H1 (cell line): ENCODE measurements at places on chromosomes 16 and 17.

GRCh38 chr17:17942846-17943245, 29.4 kb downstream of the TOM1L2 start:
- DNase-seq = no peak

DNA sequence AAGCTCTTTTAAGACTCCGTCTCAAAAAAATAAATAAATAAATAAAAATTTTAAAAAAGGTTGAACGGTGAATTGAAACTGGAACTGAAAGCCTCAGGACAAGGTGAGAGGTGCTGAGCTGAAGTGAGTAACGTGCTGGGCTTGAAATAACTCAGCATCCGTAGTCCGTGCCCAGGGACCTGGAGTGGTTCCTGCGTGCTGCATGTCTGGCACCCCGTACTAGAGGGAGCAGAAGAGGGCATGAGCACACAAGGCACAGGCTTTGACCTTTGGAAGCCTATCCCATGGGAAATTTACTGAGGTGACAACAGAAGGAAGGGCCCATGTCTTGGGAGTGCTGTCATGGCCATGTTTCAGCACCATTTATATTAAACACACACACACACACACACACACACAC, 4.5 kb upstream of the MEIOB start:
- no peak for DNase-seq

DNA sequence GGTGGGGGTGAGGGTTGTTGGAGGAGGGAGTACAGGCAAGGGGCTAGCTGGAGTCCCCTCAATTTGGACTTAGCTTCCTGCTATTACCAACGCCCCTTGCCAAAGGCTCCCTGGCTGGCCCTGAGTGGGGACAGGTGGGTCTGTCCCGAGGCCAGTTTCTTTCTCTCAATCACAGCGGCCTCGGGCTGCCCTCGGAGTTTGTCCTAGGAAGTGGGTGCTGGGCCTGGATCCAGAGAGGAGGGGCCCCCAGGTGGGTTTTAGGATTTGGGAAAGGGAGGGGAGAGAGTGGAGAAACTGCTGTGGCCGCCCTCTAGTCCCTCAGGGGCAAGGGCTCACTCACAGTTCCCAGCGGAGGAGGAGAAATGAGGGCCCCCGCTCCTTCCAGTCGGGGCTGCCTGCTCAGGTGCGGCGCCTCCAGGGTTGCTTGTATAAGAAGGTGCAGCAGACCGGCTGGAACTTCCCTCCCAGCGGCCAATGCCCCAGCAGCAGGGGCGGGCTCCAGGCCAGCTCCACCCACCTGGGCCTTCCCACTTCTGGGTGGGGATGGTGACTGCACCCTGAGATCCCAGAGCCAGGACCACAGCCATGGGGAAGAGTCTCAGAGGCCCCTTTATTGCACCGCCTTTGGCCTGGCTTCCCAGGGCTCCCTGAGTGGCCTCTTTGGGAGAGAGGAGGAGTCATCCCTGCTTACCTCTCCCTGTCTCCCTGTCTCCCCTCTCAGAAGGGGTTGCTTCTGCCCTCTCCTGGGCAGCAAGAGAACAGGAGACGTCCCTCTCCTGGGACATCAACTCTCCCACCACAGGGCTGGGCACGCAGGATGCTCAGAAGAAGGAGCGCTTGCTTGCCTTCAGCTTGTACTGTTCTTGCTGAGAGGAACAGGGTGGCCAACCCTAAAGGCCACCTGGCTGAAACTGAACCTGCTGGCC, 112.0 kb upstream of the SMURF2 start:
- DNase-seq = peak; percentile 93

DNA sequence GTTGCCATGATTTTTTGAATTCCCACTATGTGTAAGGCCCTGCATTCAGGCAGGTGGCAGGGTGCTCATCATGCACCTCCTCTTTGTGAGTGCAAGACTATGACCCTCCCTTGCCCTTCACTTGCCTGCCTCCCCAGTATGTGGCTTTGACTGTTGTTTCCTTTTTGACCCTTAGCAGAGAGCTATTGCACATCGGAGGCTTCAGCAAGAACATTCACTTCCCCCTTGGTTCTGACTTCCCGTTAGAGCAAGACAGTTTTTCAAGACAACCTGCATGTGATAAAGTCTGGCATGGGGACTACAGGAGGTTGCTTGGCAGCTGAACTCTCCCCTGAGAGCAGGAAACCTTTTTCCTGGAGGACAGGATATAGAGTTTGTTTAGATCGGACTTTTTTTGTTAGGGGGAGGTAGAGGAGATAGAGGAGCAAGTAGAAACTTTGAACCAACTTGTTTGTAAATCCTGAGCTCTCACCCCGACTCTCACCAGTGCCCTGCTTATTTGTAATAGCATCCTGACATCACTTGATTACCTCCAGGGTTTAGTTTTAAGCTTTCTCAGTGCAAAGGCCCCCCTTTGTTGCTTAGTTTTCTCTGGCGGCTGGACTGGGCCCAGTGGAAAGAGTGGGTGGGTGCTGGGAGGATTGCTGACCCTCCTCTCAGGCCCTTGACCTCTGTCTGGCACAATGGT, 34.3 kb downstream of the LIMD2 start:
- no peak for DNase-seq

DNA sequence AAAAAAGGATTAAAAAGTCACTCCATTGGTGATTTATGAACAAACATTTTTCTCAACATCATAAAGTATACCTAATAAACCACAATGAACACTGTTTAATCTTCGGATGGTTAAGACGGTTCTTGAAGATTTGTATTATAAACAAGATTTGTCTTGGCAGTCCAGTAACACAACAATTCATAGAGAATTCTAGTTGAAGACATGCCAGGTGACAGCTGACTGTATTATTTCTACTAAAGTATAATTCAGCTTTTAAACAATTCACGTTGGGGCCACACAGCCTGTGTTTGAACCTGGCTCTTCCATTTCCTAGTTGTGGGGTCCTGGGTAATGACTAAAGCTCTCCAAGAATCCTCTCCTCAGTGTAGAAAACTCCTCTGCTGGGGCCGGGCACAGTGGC, 22.0 kb downstream of the STX8 start:
- DNase-seq = no peak

- no peak for DNase-seq
These were observed 109.7 kb downstream of the PLCG2 start for GRCh38 chr16:81888520-81889394.

GRCh38 chr17:57424777-57425188, 168.5 kb downstream of the MSI2 start:
- no peak for DNase-seq

- DNase-seq = no peak
These were observed 9.2 kb downstream of the ARHGAP27 start for GRCh38 chr17:45423304-45423974.

DNA sequence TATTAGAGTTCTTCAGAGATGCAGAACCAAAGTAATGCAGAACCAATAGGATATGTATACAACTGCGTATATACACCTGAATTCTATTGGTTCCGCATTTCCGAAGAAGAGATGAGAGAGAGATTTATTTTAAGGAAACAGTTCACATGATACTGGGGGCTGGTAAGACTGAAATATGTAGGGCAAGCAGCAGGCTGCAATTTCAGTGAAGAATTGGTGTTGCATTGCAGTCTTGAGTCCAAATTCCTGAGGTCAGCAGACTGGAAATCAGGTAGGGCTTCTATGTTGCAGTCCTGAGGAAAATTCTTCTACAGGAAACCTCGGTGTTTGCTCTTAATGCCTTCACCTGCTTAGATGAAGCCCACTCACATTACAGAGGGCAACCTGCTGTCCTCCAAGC, 128.2 kb upstream of the MED13 start:
- DNase-seq = no peak

GRCh38 chr16:50696575-50697420, 3.4 kb downstream of the NOD2 start:
- no peak for DNase-seq

DNA sequence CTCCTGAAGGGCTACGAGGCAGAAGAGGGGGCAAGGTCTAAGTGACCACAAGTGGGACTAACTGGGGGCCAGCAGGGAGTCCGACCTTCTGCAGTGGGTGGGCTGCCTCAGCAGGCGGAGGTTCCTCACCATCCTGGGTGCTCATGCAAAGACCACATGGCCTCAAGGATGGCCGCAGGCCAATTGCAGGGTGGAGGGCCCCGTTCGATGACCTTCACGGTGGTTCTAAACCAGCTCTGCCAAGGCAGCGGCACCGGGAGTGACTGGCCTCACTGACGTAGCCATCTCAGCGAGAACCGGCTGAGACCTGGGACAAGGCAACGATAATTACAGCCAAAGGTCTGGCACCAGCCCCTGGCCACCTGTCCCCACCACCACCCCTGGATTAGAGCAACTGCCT, 5.7 kb downstream of the SMIM5 start:
- no peak for DNase-seq

- DNase-seq = peak; percentile 79
These were observed 504 bp downstream of the MAZ start for GRCh38 chr16:29806641-29807425.

DNA sequence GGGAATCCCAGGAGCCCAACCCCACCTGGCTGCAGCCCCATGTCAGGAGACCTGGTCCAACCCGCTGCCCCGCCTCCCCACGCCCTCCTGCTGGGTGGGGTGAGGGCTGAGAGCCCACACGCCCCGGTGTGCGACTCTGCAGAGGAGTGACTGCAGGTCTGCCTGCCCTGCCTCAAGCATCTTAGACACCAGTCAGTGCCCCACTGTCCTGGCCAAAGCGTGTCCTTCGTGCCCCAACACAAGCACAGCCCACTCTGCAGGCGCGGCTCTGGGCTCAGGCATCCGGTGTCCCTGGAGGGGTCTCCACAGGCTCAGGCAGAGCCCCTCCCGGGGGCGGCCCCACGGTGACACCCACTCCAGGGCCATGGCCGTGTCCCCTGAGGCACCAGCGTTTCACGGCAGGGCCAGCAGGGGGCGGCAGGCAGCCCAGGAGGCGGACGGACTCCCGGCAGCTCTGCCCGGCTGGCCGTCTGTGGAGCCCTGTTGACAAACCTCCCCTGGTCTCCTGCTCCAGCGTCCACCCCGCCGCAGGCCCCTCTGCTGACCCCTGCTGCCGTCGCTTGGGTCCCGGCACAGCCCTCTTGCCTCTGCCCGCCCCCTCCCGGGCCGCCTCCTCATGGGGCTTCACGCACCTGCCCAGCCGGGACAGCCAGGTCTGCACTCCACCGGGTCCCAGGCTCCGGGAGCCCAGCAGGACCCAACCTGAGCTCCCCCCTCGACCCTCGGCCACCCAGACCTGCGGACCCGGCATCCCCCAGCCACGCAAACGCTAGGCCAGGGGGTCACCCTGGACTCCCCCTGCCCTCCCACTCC, 8.6 kb upstream of the UBE2I start:
- peak; percentile 94 for DNase-seq

- DNase-seq = no peak
These were observed at the start of gene GLIS2 for GRCh38 chr16:4315186-4316107. Gene GLIS2, plus strand, starts transcription at chr16:4316067. Its CDS starts 16,214 bp downstream, at chr16:4332281.

- no peak for DNase-seq
These were observed 34.9 kb downstream of the BCO1 start for GRCh38 chr16:81273223-81273950.

DNA sequence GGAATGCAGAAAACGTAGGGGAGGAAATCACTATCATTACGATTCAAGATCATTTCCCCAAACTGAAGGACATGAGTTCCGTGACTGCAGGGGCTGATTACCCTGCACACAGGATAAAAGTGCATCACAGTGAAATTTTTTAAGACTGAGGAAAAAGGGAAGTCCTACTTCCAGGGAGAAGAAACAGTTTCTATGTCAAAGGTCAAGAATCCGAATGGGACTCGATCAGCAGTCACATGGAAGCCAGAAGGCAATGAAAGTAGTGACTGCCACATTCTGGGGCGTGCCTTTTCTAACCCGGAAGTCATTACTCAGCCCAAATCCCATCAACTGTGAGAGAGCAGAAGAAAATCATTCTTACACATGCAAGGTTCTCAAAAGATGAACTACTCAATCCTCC, 12.1 kb downstream of the ZZEF1 start:
- DNase-seq = no peak

DNA sequence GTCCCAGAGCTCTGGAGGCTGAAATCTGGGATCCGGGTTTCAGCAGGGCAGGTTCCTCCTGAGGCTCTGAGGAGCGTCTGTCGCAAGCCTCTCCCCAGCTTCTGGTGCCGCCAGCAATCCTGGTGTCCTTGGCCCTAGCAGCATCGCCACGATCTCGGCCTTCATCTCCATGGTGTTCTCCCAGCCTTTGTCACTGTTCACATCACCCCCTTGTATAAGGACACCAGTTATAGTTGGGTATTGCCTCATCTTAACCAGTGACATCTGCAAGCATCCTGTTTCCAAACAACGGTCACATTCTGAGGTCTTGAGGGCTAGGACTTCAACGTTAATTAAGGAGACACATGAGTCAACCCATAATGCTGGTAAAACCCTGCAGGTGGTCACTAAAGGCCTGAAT, 2.8 kb upstream of the PPP1R27 start:
- no peak for DNase-seq

- DNase-seq = peak; percentile 96
These were observed at the start of gene MEIOB for GRCh38 chr16:1871974-1872635. Gene MEIOB, minus strand, starts transcription at chr16:1872164. Its CDS starts 3,989 bp downstream, at chr16:1868175.

DNA sequence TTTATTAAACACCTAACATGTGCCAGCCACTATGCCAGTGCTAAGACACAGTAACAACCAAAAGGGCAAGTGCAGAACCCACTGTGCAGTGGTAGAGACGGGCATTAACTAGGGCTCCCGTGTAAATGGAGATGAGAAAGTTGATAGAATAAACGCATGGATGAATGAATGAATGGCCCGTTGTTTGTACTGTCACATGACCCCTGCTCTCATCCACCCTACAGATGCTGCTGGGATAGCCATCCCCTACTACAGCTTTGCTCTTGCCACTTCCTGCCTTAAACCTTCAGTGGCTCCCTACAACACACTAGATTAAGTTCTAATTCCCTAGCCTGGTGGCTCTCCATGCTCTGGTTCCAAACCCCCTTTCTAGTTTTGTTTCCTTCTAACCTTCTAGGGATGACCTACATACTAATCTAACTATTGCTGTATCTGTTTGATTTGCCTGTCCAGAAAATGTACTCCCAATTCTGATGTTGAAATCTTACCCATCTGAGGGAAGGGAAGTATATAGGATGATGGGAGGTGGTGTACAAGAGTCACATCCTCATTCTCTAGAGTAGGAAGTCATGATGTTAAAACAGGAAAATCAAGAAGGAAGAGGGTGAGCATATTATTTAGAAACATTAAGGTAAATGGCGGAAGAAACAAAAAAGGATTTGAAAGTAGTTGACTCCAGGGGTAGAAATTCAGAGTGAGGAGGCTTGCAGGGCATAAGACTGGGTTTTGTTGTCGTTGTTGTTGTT, 11.4 kb upstream of the TNRC6C start:
- DNase-seq = no peak

- DNase-seq = no peak
These were observed 27.0 kb downstream of the CBFB start for GRCh38 chr16:67055712-67056487.

- DNase-seq = no peak
These were observed 4.3 kb upstream of the RANGRF start for GRCh38 chr17:8284126-8284525.

GRCh38 chr16:24077966-24078365, 178.2 kb upstream of the CACNG3 start:
- DNase-seq = no peak

DNA sequence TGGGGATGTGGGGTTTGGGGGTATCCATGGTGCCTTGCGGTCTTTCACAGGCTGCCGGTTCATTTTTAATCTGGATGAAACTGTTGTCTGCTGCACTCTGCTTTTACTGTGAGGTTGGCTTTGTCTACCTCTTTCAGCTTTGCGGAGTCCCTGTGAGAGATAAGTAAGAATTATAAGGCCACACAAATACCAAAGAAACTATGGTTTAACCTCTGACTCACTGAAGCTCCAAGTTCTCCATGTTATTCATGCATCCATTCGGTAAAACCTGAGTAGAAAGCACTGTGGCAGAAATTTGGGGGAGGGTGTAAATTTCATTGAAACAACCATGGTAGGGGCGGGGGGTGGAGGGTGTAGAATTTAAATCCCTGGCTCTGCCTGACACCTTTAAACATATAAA, 30.5 kb downstream of the KIAA0753 start:
- no peak for DNase-seq

GRCh38 chr17:37750768-37751475, 6.1 kb upstream of the HNF1B start:
- DNase-seq = no peak
